Inflammatory macrophage (primary cell): ENCODE measurements at places on chromosomes 6 and 20.

- DNase-seq, result no peak
Measured at GRCh38 chr20:19272976-19273654, 60.7 kb downstream of the SLC24A3 start.

GRCh38 chr6:100234625-100235024 is 230.1 kb downstream of the SIM1 start:
- no peak for DNase-seq

GRCh38 chr6:119587537-119587936 is 238.0 kb upstream of the MAN1A1 start:
- DNase-seq, result no peak

- no peak for DNase-seq
Measured at GRCh38 chr6:147395158-147395557, 113.3 kb upstream of the SAMD5 start.

DNA sequence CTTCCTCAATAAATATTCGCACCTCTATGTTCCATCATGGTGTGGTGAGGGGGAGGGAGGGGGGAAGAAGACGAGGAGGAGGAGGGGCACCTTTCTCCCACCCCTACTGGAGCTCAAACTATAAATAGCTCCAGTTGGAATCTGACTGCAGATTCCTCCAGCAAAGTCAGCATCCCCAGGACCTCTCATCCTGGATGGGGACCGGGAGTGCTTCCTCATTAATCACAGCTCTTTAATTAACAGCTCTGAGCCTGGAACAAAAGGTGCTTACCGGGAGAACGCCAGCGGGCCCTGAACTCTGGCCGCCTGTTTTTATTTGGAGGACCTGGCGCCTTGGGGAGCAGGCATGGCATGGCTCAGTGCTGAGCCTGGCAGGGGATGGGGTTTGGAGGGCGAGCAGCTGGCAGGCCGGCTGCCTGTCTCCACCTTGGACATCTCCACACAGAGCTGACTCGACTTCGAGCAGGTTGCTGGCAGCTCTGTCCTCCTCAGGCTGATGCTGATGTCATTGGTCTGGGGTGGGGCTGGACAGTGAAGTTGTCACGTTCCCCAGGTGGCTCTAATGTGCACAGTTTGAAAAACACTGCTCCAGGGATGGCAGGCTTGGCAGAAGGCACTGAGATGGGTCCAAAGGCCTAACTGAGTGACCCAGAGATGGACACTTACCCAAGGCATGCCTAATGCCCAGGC is 180.4 kb downstream of the DHX35 start:
- DNase-seq, result no peak

GRCh38 chr6:82607998-82608725 is 244.5 kb downstream of the TPBG start:
- DNase-seq, result no peak

GRCh38 chr20:965956-966355 is 36.2 kb downstream of the RSPO4 start:
- no peak for DNase-seq

DNA sequence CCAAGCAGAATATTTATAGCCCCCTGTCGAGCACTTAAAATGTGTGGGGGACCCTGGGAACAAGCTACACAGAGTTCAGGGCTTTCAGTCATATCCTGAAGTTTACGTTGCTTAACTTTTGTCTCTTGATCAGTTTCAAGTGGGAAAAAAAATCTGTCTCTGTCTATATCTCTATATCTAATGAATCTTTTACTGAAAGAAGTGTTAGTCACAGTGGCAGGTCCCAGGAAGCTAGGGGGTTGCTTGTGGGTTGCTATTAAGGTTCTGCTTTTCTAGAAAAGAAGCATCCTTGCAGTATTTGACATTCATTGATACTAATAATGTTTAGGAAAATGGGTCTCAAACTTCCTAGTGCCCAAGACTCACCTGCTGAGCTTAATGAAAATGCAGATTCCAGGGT is 76.7 kb upstream of the CLDN20 start:
- DNase-seq, result peak; percentile 48

- DNase-seq, result no peak
Measured at GRCh38 chr6:148885925-148886845, 139.4 kb downstream of the UST start.

DNA sequence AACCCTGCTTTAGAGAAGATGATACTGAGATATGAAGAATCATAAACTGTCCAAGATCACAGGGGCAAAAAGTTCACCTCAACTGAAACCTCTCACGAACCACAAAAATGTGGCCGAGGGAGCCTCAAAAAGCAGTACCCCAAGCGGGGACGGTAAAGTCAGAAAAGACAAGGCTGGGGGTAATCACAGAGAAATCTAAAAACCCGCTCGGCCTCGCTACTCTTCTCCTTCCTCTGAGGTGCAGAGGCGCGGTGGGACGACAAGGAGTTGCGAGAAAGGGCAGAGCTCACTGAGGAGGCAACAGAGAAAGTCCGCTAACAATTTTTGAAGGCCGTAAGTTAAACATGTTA is 356 bp upstream of the IRAK1BP1 start:
- DNase-seq, result no peak

DNA sequence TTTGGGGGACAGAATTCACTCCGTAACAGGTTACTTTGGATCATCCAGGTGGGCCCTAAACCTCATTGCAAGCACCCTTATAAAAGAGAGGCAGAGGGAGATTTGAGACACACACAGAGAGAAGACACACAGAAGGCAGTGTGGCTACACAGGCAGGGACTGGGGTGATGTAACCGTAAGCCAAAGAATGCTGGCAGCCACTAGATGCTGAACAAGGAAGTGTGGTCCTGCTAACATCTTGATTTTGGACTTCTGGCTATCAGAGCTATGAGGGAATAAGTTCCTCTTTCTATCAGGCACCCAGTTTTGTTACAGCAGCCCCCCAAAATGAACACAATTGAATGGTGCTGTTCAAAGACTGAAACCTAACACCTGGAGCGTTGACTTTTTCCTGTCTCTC is 191.3 kb upstream of the MYLIP start:
- DNase-seq, result peak; percentile 9

DNA sequence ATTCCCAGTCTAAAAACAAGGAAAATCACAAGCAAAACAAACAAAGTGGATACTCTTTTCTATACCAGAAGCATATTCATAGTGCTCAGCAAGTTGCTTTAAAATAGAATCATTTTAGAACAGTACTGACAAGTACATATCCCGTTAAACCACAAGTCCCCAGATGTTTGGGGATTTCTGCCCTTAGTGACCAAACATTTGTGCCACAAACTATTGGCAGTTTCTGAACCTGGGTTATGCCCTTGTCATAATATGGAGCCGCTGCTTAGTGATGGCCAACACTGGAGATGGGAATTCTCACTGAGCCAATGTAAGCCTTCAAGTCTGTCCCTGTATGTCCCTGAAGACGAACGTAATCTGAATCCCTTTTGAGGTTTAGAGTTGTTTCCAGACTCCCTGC is 436.7 kb upstream of the JAG1 start:
- DNase-seq, result no peak

- no peak for DNase-seq
Measured at GRCh38 chr20:35523298-35523888, 6.1 kb downstream of the C20orf173 start.

- DNase-seq, result no peak
Measured at GRCh38 chr6:109298605-109299264, 83.5 kb downstream of the CD164 start.

- DNase-seq, result no peak
Measured at GRCh38 chr20:16222859-16223411, 350.3 kb downstream of the KIF16B start.

DNA sequence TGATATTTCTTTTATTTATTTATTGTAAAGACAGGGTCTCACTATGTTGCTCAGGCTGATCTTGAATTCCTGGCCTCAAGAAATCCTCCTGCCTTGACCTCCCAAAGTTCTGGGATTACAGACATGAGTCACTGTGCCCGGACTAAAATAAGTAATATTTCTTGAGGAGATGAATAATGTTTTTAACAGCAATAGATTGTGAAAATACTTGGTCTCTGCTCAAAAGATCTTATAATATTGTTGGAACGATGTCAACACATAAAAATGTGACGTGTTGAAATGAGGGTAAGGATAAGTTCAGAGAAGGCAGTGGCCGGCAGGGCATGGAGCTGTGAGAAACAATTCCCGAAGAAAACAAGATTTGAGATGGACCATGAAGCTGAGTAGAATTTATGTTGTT is 178.7 kb downstream of the GJA1 start:
- DNase-seq, result no peak

GRCh38 chr6:42142118-42142835 is at the start of gene C6orf132:
TSS of gene C6orf132 (minus strand) at chr6:42142620. CDS start at chr6:42142444, 176 bp downstream.
- peak; percentile 41 for DNase-seq

- peak; percentile 73 for DNase-seq
Measured at GRCh38 chr6:149454346-149454848, 30.4 kb downstream of the ZC3H12D start.

DNA sequence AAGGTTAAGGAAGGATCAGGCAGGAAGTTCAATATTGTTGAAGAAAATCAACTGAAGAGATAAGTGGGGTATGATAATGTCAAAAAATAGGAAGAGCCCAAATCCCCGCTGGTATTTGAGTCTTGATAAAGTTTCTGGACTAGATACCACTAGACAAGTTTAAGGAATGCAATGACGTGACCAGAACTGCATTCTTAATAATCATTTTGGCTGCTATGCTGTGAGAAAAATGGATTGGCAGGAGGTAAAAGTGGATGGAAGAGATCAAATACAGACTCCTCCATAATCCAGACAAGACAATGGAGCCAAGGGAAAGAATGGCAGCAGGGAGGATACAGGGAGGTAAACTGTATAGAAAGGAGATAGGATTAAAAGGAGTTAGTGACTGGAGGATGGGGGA is 128.2 kb downstream of the COL12A1 start:
- no peak for DNase-seq

DNA sequence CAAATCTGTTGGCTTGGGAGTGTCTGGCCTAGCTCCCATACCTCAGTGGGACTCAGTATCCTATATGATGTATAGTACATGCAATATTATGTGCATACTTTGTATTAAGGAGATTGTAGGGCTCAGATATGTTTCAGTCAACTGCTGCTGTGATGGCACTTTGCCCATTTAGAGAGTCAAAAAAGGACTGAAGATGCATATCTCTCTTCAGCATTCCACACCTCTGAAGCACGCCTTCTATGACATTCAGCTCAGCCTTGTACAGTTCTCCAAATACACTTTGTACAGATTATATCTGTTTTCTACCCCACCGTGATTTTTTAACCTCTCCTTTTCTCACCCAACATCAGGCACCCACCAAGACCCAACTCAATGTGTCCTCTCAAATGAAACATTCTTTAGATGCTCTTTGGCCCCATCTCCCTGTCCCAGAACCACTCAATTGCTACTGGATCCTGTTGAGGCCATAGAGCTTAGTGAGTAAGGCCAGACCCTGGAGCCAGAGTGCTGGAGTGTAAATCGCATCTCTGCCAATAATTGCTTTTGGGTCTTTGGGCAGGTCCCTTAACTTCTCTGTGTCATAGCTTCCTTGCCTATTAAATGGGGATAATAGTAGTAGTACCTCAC is 15.6 kb downstream of the ENPP1 start:
- no peak for DNase-seq
